ENCODE measurements at places on chromosomes 3 and 15. TPM values are rescaled to one million over a fixed set of nuclear protein-coding genes. Genes with fewer than 3 reads are reported as not detected.

The CSPG5 gene
- 0.41 TPM for total RNA-seq

The GOLGA6L10 gene
- total RNA-seq, result 0.60 TPM

DNA sequence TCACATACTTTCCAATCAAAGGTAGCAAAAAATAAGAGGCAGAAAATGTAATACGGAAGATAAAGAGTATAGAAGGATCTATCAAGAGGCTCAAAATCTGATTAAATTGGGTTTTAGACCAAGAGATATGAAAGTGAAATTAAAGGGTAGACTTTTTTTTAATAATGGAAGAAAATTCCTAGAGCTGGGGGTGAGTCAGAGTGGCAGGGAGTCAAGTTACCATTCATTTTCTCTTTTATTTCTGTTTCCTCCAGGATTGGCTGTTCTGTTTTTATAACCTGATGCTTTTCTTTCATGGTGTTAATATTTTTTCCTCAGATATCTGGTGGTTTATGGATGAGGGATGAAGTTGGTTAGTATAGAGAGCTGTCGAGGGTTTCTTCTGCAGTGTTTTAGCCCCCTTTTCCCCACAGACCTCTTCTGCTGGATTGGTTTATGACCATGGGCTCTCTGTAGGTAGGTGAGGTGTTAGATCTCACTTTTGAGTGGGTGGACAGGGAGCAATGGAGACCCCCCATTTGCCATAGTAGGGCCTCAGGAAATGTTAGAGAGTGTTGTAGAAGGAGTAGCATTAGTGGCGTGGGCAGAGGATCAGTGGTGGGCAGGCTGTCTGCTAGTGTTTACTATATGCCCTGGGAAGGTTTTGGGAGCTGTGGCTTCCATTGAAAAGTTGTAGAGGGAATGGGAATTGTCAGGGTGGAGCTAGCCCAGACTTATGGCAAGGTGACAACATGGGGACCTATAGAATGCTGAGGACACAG, 201.6 kb upstream of the GOLGA6L4 start:
- no peaks in the 10 kb centered on the region for H3K36me3 ChIP-seq
- no peak for DNase-seq
- H3K27me3 ChIP-seq, result no peaks in the 10 kb centered on the region
- no peak overlapping the region for H3K4me3 ChIP-seq
- H3K27ac ChIP-seq, result no peak overlapping the region
- H3K4me1 ChIP-seq, result peaks cover 1% of the 10 kb centered on the region

DNA sequence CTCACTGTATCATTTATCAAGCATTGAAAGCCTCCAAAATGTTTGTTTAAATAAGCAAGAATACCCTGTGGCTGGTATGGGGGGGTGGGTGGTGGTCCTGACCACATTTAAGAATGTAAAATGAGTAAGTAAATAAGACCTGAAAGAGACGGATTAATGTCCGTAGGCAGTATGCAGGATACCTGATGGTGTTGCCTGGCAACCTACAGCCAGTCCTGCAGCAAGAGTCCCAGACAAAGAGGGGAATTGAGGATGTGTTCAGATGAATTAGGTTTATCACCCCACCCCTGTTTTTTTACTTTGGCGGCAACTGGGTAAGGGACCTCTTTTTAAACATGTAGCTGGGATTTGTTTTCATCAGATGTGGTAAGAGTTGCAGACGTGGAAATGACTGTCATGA, 99.8 kb upstream of the BFSP2 start:
- H3K4me1 ChIP-seq, result peaks cover 2% of the 10 kb centered on the region
- no peaks in the 10 kb centered on the region for H3K27me3 ChIP-seq
- H3K4me3 ChIP-seq, result no peak overlapping the region

DNA sequence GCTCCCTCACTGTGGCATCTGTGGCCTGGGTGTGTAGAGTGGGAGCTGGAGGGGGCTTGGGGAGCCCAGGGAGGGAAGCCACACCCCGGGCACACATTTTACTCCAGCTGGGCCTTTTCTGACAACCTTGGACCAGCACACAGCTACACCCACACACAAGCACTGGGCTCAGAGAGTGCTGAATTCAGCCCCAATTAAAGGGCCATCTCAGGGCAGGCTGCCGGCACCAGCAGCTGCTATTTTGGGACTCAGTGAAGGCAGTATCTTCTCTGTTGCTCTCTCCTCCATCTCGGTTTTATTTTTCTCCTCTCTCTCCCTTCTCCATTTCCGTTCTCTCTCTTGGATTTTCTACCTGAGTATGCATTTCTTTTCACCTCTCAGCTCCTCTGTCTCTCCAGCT, 19.1 kb upstream of the TBC1D21 start:
- no peaks in the 10 kb centered on the region for H3K4me1 ChIP-seq
- H3K36me3 ChIP-seq, result no peaks in the 10 kb centered on the region
- no peak overlapping the region for H3K4me3 ChIP-seq
- no peaks in the 10 kb centered on the region for H3K27me3 ChIP-seq
- no peak overlapping the region for H3K27ac ChIP-seq

DNA sequence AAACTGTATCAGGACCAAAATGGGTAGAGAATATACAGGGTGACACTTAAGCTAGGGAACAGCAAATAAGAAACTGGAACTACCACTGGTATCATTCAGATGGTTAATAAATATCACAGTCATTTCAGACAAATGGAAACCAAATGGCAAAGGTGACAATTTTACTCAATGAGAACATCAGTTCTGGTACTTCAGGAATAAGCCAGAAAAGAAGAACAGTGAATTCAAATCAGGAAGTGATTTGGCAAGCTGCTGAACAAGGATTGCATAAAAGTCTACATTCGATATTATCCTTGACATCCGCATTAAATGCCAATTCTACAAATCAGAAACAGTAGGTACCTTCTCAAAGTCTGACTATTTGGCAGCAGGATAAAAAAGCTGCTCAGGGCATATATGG, 23.5 kb upstream of the STIMATE start:
- no peaks in the 10 kb centered on the region for H3K27me3 ChIP-seq
- no peaks in the 10 kb centered on the region for H3K36me3 ChIP-seq
- H3K4me3 ChIP-seq, result no peak overlapping the region
- H3K4me1 ChIP-seq, result no peaks in the 10 kb centered on the region
- no peak for DNase-seq

- no peak for DNase-seq
- no peak overlapping the region for H3K4me3 ChIP-seq
- peaks cover 4% of the 10 kb centered on the region for H3K4me1 ChIP-seq
- no peaks in the 10 kb centered on the region for H3K27me3 ChIP-seq
- H3K36me3 ChIP-seq, result no peaks in the 10 kb centered on the region
These were observed 27.1 kb upstream of the P4HTM start for GRCh38 chr3:48962939-48963338.
